ENCODE measurements at places on chromosomes 5 and 9. TPM values are rescaled to one million over a fixed set of nuclear protein-coding genes. Genes with fewer than 3 reads are reported as not detected.

DNA sequence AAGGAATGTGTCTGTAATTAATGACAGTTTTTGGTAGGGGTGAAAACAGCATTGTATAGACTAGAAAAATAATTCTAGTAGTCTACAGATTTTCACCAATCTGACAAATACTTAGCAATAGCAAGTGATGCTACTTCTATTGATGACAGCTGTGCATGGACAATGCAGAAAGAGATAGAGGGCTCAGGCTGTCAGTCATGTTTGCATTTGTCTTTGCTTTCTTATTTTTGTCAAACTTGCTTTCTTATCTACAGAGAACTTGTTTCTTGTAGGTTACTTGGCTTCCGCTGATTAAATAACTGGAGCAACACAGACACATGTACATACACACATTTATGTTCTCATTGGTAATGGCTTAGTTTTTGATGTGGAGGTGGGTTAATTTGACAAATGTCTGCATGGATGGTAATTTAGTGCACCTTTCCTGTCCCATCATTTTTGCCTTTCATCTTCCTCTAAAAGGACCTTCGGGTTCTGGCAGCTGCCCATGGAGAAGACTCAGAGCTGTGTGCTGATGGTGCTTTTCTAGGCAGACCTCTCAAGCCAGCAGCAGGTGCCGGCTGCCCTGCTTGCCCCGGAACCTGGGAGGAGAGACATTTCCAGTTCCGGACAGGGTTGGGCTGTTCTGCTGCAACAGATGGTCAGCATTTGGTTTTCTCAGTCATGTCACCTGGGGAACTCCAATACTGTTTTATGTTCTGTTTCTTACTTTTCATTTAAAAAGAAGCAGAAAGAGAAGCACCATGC lies 28.8 kb downstream of the CAMK4 start:
- DNase-seq, result no peak

- DNase-seq, result no peak
These were observed 137.6 kb downstream of the PRKACG start for GRCh38 chr9:68876273-68876672.

DNA sequence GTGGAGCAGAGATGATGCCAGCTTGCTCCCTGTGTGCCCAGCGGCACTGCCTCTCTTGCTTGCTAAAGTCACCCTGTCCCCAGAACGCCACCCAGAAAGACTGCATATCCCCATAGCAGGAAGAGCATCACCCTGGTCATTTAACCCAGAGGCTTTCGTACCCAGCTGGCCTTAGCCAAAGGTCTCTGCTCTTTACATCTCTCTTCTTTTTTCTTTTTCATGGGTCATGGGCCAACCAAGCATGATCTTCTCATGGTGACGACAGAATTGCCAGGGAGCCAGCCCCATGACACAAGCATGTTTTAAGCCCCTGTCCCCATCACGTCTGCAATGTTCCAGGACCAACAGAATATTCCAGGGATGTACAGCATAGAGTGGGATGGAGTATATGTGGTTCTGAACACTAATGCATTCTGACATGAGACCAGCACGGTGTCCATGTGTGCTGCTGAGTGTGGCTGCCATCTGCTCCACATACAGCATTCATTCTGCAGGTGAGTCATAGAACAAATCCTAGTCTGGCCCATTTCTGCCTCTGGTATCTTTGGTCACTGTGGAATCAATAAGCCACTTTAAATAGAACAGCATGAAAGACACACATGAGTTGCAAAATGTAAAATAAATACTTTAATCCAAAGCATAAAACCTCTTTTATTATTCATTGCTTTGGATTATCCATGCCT lies 203.0 kb downstream of the MED10 start:
- DNase-seq, result no peak

DNA sequence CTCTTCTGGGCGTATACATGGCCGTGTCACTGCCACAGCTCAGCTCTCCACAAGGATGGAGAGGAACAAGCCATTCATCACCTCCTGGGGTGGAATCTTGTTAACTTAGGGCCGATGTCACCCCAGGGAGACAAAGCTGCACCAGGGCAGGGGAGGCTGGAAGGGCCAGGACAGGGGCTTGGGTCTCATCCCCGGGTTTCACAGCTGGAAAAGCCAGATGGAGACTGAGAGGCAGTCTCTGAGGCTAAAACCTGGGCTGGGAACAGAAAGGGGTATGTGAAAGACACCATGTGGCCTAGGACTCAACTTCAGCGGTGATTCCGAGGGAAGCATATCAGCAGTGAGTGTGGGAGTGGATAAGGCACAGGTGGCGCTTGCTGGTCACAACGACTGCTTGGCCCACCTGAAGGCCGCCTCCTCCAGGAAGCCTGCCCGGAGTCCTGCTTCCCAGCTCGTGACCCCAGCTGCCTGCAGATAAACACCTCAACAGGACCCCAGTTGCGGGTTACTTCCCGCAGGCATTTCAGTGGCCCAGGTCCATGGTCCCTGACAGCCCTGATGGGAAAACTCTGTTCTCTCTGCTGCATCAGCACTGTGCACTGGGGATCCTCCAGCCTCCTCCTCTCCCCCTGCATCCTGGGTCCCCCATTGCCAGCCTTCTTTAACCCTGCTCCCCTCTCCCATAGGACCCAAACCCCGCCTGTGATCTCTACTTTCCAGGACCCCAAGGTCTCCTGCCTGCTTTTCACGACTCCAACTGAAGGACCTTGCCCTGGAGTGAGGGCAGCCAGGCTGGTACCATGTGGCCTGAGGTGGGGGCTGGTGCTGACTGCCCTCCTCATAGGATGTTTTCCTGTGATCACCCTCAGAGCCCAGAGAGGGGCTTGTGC lies 51.7 kb upstream of the FCN1 start:
- no peak for DNase-seq

CRHBP gene
- total RNA-seq, result not detected

HMMR gene
- total RNA-seq, result 1.4 TPM

Data from renal cortical epithelial cell (primary cell).